GM12878 (cell line): ENCODE measurements at places on chromosomes 6 and 20.

GRCh38 chr6:106163446-106163965, 77.4 kb downstream of the PRDM1 start:
- DNase-seq, result peak; percentile 69

DNA sequence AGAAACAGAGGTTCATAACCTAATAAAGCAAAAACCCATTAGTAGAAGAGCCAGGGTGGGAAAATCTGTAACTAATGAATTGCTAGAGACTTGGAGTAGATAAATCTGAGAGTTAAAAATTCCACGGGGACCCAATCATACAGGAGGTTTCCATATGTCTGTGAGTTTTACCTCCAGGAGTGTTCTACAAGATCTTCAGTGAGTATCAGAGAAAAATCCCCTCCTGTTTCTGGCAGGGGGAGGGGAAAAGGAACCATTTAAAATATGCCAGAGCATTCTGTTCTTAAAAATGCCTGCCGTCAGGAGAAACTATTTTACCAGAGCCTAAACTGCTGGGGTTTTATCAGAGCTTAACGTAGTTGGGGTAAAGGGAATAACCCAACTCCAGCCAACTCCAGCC, 54.0 kb upstream of the PLN start:
- DNase-seq, result no peak

- DNase-seq, result no peak
Observed at GRCh38 chr6:90388395-90388794, 91.8 kb upstream of the BACH2 start.

DNA sequence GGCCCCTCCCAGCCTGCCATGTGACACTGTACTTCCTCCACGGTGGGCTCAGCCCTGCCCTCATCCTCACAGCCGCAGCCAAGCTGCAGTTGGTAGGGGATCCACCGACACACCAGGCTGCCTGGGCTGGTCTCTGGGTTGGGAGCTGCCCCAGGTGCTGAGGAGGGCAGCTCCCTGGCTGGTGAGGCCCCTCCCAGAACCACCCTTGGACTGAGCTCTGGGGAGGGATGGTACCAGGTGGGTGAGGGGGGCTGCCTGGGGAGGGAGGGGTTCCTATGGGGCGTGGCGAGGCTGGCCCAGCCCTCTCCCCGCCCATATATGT, 185 bp upstream of the TNFRSF6B start:
- DNase-seq, result no peak

GRCh38 chr6:108736832-108737231, 111.4 kb upstream of the ARMC2 start:
- DNase-seq, result no peak

GRCh38 chr6:37175332-37176267, 5.6 kb downstream of the PIM1 start:
- no peak for DNase-seq

- no peak for DNase-seq
Observed at GRCh38 chr6:56534680-56535419, 107.8 kb downstream of the DST start.

DNA sequence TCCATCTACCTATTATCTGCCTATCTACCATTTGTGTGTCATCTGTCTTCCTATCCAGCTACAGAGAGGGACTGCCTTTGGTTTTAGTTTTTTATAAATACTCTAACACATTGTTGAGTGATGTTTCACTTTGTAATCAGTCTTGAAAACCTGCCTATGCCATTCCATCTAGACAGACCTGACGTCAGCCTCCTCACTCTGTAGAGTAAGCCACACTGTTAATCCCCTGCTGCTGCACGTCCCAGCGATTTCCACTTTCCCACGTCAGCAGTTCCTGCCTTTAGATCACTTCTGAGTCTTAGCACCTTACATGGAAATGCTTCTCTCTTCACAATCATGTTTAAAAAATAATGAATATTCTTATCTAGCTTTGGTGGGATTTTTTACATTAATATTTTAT, 54.8 kb downstream of the PLG start:
- no peak for DNase-seq

GRCh38 chr6:4377603-4378002, 242.2 kb upstream of the ECI2 start:
- no peak for DNase-seq

DNA sequence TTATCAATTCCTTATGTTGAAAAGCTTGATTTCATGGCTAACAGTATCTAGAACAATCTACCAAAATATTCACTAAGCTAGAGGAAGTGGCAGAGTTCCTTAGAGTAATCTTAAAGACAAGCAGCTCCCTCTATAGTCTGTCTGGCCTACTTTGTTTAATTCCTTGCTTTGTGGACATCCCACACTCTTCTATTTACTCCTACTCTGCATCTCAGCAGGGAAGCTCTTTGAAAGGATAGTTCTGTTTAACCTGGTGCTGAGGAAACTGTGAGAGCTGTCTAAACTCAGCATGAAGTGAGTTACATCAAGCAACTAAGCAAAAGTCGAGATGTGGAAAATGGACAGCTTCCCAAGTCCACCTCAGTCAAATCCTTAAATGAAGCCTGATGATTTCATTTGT, 4.3 kb downstream of the REV3L start:
- DNase-seq, result peak; percentile 49

DNA sequence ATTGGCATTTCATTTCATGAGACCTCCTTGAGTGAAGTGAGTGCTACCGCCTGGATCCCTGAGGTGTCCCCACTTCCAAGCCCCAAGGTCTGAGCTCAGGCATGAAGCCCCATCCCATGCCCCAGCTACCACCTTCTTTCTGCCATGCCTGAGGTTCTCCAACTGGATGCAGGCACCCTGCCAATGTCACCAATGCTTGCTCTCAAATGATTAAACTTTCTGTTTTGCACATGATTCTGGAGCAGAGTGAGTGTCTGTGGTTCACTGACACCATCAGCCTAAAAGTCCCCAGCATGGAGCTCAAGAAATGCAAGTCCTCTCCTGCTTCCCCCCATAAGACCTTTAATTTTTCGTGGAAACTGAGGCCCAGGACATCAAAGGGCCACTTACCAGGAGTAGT, 43.7 kb upstream of the BPIFA2 start:
- DNase-seq, result no peak

- DNase-seq, result no peak
Observed at GRCh38 chr6:12283904-12284303, 6.3 kb upstream of the EDN1 start.

DNA sequence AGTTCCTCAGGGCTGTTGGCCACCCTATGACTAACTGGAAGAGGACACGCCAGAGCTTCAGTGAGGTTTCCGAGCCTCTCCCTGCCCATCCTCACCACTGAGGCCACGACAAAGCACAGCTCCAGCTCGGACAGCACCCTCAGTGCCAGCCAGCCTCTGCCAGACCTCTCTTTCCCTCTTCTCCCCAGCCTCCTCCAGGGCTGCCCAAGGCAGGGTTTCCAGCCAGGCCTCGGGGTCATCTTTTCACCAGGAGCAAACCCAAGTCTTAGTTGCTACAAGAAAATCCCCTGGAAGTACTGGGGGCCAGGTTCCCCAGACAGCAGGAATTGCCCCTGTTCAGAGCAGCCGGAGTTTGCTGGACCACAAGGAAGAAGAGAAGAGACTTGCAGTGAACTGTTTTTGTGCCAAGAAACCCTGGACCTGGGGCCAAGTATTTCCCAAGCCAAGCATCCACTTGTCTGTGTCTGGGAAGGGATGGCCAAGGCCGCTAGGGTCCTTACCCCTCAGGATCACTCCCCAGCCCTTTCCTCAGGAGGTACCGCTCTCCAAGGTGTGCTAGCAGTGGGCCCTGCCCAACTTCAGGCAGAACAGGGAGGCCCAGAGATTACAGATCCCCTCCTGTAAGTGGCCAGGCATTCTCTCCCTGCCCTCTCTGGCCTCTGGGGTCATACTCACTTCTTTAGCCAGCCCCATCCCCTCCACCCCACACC, 41.6 kb downstream of the PLAGL2 start:
- no peak for DNase-seq

DNA sequence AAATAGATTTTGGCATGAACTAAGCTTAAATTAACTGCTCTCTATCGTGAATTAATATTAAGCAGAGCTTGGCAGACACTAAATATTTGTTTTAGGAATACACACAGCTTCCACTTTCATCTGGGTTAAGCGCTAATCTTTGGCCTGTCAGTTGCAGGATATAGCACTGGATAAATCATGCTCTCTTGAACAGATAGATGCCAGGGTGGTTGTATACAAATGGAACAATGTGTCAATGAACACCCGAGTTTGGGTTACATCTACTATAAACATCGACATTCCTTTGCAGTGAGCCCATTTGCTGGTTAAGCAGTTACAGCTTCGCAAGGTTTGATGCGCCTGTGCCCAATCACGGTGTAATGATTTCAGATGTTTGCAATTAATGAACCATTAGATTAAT, 338.2 kb upstream of the ZFP64 start:
- no peak for DNase-seq

- peak; percentile 93 for DNase-seq
Observed at GRCh38 chr6:157563611-157564284, 182.8 kb downstream of the ZDHHC14 start.
